Esophagus mucosa (tissue), 1 donor: ENCODE measurements at places on chromosomes 13 and 19.
A peak's percentile ranks its signal among the peaks of the same experiment; 100 is the strongest.

GRCh38 chr13:100115693-100116254 is 26.9 kb downstream of the PCCA start:
- no peak for ATAC-seq

DNA sequence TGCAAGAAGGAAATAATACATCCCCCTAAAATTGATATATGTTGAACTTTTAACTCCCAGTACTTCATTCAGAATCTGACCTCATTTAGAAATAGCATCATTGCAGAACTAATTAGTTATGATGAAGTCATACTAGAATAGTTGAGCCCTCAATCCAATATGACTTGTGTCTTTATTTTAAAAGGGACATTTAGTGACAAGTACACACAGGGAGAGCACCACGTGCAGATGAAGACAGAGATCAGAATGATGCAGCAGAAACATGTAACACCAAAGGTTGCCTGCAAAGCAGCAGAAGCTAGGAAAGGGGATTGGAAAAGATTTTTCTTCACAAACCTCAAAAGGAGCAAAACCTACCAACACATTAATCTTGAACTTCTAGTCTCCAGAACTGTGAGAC is 2602.5 kb downstream of the PCDH9 start:
- ATAC-seq: no peak

GRCh38 chr13:48749144-48749543 is 95.4 kb downstream of the CYSLTR2 start:
- peak; percentile 86 for ATAC-seq

DNA sequence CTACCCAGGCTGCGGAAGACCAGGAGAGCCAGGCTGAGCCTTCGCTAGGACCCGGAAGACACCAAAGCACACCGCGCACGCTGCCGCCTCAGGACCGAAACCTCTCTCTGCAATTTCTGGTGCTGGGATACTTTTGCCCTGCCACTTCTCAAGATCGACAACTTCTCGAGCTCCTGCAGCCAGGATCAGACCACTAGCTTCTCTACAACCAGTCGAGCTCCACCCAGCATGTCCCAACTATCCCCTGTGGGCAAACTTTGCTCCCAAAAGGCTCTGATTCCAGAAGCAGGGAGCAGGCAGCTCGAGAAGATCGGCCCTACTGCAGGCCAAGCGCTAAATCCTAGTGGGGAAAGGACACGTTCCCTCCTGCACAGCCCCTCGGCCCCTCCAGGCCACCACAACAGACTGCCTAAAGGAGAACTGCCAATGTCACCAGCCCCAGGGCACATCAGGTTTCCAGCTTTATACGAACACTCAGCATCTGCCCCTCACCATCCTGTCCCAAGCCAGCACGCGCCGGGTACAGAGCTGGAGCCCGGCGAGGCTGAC is 979 bp downstream of the AKAP8 start:
- no peak for ATAC-seq

- ATAC-seq: no peak
Observed at GRCh38 chr19:16594131-16594586, 21.9 kb upstream of the SLC35E1 start.

DNA sequence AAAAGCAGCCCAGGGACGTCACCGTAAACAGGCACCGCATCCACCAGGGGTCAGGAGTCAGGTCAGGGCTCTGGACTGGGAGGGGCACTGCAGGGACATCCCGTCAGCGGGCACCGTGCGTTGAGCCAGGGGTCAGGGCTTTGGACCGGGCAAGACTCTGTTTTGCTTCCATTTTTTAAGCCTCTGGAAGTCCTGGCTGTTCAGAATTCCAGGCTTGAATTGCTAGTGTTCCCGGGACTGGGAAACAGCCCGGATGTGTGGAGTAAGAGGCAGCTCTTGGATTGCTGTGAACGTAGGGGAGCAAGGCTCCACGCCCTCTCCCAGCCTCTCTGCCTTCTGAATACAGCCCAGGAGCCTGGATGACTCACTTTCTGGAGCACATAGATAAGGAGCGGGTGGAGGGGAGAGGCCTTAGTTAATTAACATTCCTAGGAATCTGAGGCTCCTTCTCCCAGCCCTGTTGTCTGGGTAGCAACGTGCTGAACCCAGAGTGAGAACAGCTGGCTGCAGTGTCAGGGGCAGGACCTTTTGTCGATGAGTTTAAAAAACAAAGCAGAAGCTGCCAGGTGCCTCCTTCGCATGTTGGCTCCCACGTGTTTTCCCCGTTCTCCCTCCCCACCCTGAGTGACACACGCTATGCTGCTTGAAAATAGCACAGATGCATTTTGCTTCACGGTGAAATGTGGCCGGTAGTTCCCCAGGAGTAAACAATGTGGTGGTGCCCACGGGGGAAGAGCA is 21.9 kb downstream of the ATP11A start:
- ATAC-seq: peak; percentile 93

DNA sequence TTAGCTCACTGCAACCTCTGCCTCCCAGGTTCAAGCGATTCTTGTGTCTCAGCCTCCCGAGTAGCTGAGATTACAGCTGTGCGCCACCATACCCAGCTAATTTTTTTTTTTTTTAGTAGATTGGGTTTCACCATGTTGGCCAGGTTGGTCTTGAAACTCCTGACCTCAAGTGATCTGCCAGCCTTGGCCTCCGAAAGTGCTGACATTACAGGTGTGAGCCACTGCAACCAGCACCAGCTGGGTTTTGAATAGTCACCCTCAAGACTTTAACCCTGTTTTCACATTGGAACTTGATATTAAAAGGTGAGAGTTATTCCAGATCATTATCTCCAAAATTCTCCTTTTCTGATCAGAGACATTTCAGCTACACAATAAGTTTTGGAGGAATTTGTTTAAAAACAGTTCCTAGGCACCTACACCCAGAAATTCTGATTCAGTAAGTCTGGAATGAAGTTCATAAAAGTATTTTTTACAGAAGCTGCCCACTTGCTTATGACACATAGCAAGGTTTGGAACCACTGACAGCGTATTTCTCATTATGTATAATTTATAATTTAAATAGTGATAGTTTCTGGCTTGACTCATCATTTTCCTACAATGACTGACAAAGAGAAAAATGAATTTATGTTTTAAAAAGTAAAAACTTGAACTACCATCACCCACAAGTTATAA is 417.3 kb downstream of the DIAPH3 start:
- no peak for ATAC-seq

DNA sequence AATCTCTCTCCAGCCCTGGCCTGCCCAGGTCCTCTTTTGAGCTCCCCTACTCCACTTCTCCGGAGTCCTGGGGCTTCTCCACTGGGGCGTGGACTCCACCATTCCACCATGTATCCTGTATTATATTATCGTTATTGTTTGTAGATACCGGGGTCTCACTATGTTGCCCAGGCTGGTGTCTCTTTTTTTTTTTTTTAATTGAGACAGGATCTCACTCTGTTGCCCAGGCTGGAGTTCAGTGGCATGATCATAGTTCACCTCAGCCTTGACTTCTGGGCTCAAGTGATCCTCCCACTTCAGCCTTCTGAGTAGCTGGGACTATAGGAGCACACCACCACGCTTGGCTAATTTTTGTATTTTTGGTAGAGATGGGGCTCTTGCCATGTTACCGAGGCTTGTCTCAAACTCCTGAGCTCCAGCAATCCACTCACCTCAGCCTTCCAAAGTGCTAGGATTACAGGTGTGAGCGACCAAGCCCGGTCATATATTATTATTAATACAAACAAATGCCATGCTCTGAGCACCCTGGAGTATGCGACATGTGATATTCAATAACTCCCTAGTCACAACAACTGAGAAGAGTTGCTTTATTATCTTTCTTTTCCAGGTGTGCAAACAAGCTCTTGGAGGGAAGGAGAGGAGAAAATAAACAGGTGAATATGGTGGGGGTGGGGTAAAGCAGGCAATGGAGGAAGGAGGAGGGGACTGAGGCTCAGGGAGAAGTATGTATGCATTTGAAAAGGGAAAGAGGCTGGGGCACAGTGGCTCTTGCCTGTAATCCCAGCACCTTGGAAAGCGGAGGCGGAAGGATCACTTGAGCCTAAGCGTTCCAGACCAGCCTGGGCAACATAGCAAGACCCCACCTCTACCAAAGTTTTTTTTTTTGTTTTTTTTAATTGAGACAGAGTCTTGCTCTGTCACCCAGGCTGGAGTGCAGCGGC is 2.8 kb upstream of the CERS4 start:
- ATAC-seq: no peak

DNA sequence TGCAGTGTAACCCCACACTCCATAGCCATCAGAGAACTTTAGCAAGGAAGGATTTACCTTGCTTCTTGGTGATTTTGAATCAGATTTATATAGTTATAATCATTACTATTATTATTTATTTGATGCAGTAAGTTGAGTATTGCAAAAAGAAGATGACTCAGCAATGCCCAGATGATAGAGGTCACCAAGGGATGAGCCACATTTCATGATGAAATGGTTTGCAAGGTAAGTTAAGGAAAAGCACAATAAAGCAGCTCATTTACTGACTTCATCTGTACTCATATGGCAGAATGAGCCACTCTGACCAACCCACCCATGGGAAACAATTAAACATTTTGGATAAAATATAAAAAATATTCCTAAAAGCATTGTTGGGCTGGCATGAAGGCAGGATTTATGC is 59.1 kb downstream of the AKAP11 start:
- no peak for ATAC-seq

- ATAC-seq: peak; percentile 92
Observed at GRCh38 chr19:48543121-48543710, 8.8 kb upstream of the SULT2B1 start.

DNA sequence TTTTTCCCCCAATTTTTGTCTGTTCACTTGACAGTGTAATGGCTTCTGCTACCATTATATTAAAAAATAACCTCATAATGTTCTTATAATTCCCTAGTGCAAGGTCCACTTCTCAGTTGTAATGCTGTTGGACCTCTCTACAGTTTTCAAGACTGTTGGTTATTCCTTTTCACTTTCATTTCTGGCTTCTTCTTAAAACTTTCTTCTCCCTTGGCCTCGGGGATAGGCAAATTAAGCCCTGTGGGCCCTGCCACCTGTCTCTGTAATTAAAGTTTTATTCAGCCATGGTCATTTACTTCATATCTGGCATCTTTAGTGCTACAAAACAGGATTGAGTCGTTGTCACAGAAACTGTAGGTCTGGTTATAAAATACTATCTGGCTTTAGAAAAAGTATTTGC is 313.5 kb downstream of the KLF12 start:
- ATAC-seq: no peak

GRCh38 chr19:19459707-19460251 is 54.3 kb downstream of the GATAD2A start:
- ATAC-seq: no peak

GRCh38 chr19:42290523-42291434 is 11.2 kb upstream of the PRR19 start:
- no peak for ATAC-seq

DNA sequence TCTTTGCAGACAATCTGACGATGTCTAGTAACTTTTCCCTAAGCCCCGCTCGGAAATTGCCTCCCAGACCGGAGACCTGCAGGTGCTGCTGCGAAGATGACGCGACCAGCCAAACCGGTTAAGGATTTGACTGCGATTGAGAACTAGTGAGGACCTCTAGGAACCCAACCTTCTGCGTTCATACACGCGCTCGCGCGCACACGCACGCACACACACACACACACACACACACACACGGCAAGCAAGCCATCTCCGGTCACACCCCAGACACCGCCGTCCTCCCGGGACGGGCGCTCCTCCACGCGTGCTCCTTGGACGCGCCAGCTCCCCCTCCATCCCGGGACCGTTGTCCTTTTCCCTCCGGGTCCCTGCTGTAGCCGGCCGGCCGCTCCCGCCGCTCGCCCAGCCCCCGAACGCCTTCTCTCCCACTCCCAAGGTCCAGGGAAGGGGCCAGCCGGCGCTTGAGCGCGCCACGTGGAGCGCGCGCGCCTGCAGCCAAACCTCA is 1.2 kb downstream of the TBC1D4 start:
- ATAC-seq: peak; percentile 89

- no peak for ATAC-seq
Observed at GRCh38 chr13:75422028-75422427, 59.9 kb downstream of the TBC1D4 start.

GRCh38 chr19:50061650-50062049 is 35.8 kb downstream of the ZNF473 start:
- no peak for ATAC-seq

DNA sequence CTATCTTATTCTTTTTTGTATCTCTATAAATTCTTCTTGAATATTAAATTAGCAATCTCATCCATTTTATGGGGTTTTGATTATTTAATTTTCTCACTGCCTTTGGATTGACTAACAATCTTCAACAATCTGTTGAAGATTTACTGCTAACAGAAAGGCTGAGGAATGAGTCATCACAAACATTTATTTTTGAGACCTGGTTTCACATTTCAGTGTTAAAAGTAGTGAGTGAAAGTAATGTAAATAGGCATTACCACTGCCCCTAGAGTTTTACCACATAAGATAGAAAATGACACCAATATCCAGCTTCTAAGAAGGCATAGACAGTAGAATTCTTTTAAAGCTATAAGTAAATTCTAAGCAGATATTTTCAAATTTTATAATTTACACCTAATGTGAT is 472.8 kb downstream of the OLFM4 start:
- ATAC-seq: no peak

GRCh38 chr13:45951166-45951565 is 99.6 kb upstream of the SIAH3 start:
- no peak for ATAC-seq

DNA sequence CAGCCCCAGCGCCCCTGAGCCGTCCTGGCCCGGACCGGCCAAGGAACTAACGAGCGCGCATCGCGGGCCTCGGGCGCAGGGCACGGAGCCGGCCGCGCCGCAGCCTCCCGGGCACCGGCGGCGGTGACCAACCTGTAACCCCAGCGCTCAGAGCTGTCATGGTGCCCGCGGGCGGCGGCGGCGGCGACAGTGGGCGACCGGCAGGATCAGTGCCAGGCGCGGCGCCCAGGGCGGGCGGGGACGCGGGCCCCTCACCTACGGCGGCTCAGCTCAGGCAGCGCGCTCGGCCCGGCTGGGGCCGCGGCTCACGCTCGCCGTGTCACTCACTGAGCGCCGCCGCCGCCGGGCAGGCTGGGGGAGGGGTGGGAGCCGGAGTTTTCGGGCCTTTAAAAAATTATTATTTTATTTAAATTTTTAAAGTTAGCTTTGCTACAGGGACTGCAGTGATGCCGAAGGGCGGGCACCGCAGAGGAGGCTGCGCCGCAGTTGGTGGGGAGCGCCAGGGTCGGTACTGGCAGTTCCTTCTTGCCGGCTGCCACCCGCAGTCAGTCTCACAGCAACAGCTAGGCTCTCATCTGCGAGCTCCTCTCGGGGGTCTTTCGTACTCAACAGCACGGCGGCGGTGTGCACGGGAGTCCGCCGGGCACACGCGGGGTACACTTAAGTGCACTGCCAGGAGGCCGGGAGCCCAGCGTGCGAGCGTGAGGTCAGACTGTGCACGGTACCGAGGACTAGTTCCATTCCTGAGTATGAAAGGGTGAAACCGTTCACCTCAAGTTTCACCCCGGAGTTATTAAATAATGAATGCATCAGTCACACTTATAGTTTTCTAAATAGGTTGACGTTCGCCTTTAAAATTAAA is at the start of gene NALCN:
TSS of gene NALCN (minus strand) at position 328 of the 862 bp plus-strand sequence. CDS start 17,382 bp downstream, outside the sequence.
- peak; percentile 48 for ATAC-seq

GRCh38 chr13:110916301-110917142 is 1.7 kb upstream of the ANKRD10 start:
- no peak for ATAC-seq

DNA sequence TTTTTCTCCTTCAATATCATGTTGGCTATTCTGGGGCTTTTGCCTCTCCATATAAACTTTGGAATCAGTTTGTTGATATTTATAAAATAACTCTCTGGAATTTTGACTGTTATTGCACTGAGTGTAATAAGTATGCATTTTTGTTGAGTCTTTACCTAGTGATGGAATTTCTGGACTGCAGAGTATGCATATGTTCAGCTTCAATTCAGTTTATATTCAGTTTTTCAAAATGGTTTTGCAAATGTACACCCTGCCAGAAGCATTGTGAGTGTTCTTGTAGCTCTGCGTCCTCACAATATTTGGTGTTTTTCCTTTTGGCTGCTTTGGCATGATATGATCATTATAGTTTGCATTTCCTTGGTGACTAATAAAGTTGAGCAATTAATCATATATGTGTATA is 43.1 kb downstream of the RASL11A start:
- ATAC-seq: no peak
